ENCODE measurements at places on chromosomes 16 and 17.

GRCh38 chr16:20402651-20403050, 1.9 kb downstream of the PDILT start:
- no peak for DNase-seq

DNA sequence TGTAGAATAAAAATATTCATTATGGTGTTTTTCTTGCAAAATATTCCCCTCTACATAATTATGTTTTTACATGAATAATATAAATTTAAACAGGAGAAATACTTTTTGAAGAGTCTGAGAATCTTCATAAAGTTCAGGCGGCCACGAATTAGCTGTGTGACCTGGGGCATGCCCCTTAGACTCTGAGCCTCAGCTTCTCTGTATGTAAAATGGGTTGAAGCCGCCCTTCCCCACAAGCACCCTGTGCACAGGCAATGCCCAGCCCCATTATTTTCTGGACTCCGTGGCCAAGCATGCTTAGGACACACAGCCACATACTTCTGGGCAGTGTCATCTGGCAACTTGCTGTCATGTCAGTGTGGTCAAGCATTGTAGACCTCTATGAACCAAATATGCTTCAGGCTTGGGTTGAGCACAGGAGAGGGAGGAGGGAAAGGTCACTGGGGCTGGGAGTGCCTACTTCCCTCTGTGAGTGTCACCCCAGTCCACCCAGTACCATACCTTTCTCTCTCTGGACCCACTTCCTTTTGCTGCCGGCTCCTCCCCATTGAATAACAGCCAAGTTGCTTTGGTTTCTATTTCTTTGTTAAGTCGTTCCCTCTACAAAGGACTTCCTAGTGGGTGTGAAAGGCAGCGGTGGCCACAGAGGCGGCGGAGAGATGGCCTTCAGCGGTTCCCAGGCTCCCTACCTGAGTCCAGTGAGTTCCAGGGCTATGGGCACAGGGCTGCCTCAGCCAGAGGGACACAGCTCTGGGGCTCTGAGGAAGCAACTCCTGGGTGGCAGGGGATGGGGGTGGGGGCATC, at the start of gene LGALS9:
LGALS9 (plus strand) TSS at position 582 of the 804 bp plus-strand sequence; CDS start at position 660, 78 bp downstream.
- DNase-seq = peak; percentile 70

- DNase-seq = no peak
These were observed 35.1 kb upstream of the IL21R start for GRCh38 chr16:27366687-27367460.

- no peak for DNase-seq
These were observed 104.7 kb downstream of the MRM1 start for GRCh38 chr17:36705874-36706731.

DNA sequence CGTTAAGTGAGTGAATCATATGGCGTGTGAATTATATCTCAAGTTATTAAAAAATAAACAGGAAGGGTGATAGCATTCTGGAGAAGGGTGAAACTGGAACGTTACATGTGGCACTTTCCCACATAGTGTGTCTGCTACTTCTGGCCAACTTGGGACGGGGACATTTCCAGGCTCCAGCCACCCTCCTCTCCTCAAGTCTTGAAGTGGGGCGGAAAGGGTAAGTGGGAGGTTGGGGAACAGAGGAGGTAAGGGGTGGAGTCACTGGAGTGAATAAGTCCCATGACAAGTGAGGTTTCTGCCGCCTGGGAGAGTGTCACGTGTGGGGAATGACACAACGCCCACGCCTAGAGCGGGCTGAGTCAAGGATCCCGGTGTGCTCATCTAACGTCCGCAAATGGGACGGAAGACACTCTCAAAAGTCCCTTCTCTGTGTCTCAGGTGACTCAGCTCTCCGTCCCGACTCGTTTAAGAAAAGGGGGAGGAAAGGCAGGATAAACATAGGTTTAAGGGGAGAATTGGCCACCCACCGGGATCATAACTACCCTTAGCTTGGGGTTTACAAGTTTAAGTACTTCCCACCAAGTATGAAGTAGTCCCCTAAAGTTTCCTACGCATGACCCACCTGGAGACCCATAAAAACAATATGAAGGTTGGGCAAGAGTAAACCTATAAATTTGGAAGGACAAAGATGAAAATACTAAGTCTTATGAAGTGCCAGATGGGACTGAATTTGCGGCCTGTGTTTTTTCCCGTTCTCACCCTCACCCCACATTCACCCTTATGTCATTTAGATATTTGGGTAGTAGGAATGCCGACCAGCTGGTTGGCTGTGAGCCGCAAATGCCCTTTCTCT, 1.2 kb upstream of the SPAG9 start:
- DNase-seq = peak; percentile 92

DNA sequence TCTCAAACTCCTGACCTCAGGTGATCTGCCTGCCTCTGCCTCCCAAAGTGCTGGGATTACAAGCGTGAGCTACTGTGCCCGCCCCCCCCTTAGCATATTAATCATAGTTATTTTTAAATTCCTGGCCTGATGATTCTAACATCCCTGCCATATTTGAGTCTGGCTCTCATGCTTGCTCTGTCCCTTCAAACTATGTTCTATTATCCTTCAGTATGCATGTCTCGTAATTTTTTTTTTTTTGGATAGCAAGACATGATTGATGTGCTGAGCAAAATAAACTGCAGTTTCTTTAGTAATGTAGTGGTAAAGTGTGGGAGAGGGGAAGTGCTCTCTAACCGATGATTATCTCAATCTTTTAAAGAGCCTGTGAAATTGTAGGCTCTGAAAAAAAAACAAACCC, 34.3 kb upstream of the TMEM92 start:
- DNase-seq = no peak

- DNase-seq = no peak
These were observed 28.6 kb downstream of the TPSG1 start for GRCh38 chr16:1196494-1196893.

DNA sequence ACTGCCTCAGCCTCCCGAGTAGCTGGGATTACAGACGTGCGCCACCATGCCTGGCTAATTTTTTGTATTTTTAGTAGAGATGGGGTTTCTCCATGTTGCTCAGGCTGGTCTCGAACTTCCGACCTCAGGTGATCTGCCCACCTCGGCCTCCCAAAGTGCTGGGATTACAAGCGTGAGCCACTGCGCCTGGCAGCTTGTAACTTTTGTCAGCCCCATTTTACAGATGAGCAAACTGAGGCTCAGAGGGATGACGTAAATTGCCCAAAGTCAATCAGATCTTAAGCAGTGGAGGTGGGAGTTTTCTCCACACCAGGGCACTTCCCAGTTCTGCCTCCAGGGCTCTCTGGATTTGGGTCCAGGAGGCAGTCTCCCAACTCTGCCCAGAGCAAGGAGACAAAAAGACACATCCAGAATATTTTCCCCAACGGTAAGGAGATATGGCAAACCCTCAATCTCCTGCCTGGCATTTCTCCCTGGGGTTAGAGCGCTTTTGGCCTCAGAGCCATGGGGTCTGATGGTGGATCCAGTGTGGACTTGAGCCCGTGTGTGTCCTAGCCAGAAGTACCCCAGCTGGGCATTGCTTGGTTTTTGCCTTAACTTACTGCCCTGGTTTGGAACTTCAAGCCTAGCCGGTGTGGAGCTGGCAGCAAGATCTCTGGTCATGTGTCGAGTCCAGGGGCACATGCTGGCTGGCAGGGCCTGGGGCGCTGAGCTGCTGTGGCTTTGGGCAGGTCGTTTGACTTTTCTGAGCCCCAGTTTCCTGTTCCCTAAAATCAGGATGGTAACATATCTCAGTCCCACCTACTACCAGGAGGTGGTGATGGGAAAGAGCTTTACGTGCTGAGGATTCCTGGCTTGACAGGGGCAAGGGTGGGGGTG, 3.4 kb downstream of the ADAM11 start:
- no peak for DNase-seq

DNA sequence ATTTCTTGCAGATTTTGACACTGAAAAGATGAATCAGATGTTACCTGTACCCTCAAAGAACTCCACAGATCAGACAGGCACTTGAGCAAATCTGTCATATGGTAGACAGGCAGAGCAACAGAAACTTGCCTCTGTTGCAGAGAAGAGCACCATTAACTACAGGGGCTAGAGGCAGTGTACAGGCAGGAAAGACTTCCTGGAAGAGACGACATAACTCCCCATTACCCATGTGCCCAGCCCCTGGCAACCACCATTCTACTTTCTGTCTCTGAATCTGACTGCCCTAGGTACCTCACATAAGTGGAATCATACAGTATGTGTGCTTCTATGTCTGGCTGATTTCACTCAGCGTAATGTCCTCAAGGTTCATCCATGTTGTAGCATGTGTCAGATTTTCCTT, 15.5 kb downstream of the GFOD2 start:
- DNase-seq = no peak

DNA sequence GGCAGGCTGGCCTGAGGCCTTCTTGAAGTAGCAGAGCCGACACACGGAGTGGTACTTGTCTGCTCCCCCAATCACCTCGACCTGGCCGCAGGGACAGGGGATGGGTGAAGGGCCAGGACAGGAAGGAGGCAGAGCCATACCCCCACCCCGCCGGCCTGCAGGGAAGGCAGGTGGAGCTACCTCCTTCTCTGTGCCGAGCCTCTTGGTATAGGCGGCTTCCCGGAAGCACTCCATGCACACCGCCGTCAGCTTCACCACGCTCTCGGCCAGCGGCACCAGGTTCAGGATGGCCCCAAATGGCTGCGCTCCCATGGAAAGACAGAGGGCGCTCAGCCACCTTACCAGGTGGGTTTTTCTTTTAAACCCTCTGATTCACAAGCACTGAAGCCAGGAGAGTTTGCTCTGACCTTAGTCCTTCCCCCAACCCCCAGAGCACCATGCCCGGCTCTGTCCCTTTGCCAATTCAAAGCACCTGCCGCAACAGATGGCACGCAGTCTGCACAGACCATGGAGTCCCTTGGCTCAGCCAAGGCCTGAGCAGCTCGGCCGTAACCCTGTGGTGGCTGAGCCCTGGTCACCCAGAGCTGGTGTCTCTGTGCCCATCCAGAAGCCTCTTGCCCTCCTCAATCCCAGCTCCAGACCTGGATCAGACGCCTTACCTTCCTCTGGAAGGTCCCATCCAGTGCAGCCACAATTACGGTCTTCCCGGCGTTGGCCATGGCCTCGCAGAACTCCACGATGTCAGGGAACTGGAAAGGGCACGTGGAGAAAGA, 6.7 kb downstream of the SYNGR2 start:
- DNase-seq = no peak

Data from ureter (tissue), 1 donor.